Stimulated activated CD4-positive, alpha-beta T cell treated with anti-CD3 and anti-CD28 coated beads, TNF-alpha, amount 100 ng/mL, for 1 hour (primary cell): ENCODE measurements at places on chromosomes 2 and 18.

GRCh38 chr18:74951165-74951760 is 257.7 kb downstream of the PTGR3 start:
- DNase-seq, result no peak

DNA sequence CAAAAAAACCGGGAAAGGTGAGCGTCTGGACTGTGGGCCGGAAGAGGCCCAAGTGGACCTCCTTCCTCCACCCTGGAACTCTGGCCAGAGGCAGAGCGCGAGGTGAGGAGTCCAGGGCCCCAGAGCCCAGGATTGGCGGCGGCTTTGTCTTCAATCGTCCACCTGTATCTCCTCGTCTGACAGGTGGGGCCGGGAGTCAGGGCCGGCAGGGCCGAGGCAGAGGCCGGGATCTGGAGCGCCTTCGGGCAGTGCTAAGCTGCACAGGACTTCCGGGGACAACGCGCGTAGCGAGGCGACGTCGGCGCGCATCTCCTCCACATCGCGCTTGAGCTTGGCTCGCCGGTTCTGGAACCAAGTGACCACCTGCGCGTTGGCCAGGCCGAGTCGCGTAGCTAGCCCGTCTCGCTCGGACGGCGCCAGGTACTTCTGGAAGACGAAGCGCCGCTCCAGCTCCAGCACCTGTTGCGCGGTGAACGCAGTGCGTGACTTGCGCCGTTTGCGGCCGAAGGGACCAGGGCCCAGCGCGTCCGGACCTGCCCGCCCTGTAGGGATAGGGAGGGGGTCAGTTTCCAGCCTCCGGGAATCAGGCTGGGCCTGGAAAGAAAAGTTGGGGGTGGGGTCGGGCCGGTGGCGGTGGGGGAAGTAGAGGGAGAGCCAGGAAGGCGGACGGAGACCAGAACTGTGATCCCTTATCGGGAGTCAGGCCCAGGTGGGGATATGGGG is 1.5 kb downstream of the LBX2 start:
- DNase-seq, result no peak

GRCh38 chr2:45890819-45891218 is 239.3 kb downstream of the PRKCE start:
- no peak for DNase-seq

- DNase-seq, result no peak
Measured at GRCh38 chr2:56534321-56534720, 350.5 kb downstream of the CCDC85A start.

DNA sequence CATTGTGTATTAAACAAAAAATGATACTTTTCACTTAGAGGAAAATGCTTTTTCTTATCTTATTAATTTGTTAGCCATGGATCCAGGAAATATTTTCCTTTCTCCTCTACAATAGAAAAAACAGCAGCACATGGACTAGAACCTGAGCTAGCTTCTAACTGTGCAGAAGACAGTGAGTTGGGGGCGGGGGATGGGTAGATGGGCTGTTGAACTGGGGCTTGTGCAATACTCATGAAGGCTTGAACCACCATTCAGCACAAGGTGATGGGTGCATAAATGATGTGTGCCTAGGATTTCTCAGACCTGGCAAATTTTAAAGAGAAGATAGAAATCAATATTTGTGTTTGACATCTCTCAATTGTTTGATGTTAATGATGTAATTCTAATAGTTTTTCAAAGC is 42.0 kb downstream of the COL5A2 start:
- DNase-seq, result no peak

DNA sequence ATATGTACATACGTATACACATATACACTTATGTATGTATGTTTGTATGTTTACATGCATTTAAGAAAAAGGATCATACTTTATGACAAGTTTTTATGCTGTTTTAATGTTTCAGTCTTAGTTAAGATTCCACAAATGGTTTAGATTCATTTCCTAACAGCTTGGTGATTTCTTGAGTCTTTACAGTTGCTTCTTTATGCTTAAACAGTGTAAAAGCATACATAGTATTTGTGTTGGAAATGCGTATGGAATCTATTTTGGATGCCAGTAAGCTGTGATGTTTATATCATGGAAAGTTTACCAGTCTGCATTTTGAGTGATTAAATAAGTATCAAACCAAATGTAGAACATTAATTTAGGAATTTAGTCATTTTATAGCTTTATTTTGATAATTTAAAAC is 55.4 kb downstream of the AGFG1 start:
- DNase-seq, result no peak

DNA sequence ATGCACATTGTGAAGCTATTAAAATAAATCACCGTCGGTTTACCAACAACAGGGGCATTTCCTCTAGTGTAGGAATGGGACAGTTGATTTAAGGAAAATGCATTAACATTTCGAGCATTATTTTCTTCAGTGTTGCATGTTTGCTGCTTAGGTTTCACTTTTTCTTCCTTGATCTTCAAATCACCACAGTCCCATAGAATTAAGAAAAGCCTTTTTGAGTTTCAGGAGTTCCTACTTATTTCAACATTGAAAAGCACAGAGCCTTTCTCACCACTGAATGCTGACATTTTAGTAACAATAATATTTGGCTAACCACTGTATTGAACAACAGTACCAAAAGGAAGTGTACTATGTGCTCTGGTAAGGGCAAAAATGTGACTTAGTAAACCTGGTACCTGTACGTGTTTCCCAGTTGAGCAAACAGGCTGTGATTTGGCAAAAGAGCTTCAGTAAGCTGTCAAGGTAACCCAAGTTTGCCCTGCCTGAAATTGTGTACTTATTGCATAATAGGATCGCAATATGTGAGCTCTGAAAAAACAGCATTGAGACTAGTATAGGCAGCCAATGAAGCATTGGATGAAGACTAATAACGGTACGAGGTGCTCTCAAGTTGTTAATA is 2.2 kb downstream of the LRRTM4 start:
- no peak for DNase-seq

- no peak for DNase-seq
Measured at GRCh38 chr18:29146068-29146467, 969.1 kb upstream of the CDH2 start.

- no peak for DNase-seq
Measured at GRCh38 chr2:205717999-205718398, 35.7 kb downstream of the NRP2 start.

DNA sequence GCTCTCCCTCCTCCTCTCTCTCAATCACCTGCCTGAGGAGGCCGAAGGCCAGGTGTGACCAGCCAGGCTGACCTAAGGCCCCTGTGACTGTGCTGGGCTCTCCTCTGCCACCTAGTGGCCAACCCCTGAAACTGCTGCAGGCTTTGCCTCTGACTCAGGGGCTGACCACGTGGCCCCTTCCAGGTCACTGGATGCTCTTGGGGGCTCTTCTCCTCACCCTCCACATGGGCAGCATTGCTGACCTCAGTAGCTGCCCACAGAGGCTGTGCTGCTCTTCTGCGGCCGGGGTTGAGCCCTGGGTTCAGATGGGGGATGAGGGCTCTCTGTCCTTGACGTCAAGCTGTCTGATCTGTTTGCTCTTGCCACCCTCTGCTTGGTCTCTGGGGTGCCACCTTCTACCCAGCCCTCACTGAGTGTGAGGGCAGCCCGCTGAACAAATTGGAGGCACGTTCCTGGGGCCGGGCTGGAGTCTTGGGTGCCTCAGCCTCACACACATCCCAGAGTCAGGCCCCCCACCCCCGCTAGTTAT is 122.7 kb downstream of the TWIST2 start:
- DNase-seq, result no peak

DNA sequence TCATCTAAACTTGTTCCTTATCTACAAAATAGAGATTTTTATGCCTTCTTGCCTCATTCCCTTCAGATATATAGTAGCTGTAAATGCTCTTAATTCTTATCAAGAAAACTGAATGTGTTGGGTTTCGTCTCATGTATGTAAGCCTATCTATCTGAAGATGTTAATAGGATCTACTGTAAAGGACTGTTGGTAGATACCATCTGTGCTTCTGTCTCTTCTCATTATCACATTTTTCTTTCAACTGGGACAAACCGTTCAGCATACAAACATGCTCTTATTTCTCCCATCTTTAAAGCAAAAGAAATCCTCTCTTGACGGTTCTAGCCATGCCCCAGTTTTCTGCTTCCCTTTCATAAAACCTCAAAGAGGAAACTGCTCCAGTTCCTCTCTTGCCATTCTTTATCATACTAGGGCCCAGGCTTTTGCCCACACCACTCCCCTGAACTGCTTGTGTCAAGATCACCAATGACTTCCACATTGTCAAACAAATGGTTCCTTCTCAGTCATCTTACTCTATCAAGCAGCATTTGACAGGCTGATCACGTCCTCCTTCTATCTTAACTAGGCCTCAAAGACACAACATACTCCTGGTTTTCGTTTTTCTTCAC is 88.7 kb downstream of the ARHGEF33 start:
- no peak for DNase-seq

GRCh38 chr2:196242131-196242620 is 70.8 kb upstream of the STK17B start:
- DNase-seq, result no peak

DNA sequence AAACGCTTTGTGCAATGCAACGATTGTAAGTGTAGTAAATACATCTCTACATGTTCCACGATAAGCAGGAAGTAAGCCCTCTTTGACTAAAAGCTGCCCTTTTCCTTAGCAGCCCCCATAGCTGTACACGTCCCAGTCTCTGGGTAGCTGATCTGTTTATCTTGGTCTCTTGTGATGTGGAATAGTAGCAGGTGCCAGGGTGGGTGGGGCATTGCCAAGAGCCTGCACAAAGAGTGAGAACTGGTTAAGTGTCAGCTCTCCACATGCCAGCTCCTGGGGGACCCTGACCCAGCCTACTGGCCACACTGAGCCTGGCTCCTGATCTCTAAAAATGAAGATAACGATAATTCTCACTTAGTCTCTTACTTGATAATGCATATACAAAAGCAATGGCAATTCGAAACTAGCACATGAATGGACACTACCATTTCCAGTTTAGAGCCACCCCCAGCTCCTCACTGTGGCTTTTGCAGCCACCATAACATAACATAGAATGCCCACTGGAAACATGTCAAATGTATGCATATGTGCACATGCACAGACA is 92.3 kb downstream of the MYT1L start:
- DNase-seq, result no peak

- no peak for DNase-seq
Measured at GRCh38 chr2:32798829-32799228, 147.9 kb upstream of the LTBP1 start.

DNA sequence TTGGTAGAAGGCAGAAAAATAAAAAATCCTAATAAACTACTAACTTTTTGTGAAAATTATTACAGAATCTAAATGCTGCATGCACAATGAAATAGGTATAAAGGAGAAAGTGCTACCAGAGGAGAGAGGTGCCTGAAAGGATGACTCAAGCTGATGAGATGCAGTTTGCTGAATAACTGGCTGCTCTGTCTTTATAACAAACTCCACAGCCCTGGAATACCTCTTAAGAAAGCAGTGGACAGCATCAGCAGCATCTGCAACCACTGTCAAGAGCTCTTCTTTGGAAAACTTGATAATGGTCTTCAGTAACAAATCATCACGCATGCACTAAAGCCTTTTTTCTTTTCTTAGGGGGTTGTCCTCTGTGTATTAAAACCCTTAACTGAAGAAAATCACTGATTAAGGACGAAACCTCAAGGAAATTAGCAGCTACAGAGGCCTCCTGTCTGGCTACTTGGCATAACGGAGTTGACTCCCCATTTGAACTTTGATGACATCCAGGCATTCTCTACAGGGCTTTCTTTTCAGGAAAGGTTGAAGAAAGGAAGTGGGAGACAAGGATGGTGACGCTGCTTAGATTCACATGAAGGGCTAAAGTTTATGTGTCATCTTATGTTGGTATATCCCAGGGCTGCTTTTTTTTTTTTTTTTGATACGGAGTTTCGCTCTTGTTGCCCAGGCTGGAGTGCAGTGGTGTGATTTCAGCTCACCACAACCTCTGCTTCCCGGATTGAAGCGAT is 28.8 kb downstream of the WDFY1 start:
- DNase-seq, result no peak

GRCh38 chr2:236877972-236878371 is 207.7 kb upstream of the COPS8 start:
- DNase-seq, result no peak

GRCh38 chr2:12008425-12009061 is 262.1 kb downstream of the LPIN1 start:
- DNase-seq, result no peak

DNA sequence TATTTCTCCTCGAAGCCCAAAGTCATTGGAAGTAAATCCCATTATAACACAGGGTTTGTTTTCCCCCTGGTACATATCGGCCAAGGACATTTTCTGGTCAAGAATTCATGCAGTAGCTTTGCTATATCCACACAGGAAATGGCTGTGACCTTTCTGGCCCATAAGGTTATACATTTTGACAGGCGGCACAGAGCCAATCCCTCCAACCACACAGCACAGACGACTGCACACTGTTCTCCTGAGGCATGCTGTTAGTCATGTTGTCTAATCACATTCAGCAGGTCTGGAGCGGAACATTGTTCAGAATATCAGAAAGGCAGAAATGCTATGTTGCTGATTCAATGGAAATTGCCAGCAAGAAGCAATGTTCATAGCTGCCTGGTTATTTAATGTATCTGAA is 742.3 kb upstream of the SLC8A1 start:
- DNase-seq, result no peak

DNA sequence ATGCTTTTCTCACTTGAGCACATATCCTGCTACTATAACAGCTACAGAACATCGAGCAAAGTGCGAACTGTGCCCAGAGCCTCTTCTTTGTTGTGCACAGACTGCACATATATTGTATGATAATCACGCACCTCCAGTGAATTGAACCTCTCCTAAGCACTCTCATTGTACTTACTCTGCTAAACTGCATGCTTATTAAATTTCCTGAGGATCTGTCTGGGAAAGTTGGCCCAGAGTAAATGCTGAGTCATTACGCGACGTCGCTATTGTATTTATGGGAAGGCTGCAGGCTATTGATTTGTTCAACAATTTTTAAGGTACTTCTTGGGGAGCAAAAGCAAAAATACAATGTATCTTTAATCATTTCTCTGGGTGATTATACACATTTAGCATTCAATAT is 399.6 kb upstream of the DSEL start:
- DNase-seq, result no peak

DNA sequence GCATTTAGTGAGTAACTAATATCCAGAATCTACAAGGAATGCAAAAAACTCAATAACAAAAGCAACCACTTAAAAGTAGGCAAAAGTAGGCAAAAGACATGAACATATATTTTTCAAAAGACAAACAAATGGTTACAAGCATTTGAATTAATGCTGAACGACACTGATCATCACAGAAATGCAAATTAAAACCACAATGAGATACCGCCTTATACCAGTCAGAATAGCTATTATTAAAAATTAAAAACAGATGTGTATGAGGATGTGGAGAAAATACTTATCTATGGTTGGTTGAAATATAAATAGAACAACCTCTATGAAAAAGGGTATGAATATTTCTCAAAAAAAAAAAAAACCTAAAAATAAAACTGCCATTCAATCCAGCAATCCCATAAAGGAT is 51.7 kb downstream of the SNTG2 start:
- DNase-seq, result no peak

- DNase-seq, result no peak
Measured at GRCh38 chr2:10883066-10883465, 28.7 kb upstream of the KCNF1 start.

DNA sequence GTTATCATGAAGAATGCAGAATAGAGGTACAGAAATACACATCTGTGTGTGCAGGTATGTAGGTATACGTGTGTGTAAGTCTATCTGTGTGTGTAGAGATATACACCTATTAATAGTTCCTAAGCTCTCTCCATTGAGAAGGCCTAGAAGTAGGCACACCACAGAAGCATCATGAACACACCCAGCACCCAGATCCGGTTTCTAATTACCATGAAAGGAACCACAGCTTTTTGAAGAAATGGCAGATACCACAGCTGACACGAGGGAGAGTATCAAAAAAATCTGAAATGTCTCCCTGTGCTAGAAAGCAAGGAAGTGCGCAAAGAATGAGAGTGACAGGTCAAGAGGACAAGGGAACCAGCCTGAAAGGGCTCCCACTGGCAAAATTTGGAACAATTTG is 27.7 kb upstream of the AP1S3 start:
- DNase-seq, result no peak
